ENCODE measurements at places on chromosomes 13 and 19.

GRCh38 chr19:28868836-28869235, 344.1 kb downstream of the UQCRFS1 start:
- DNase-seq, result no peak

DNA sequence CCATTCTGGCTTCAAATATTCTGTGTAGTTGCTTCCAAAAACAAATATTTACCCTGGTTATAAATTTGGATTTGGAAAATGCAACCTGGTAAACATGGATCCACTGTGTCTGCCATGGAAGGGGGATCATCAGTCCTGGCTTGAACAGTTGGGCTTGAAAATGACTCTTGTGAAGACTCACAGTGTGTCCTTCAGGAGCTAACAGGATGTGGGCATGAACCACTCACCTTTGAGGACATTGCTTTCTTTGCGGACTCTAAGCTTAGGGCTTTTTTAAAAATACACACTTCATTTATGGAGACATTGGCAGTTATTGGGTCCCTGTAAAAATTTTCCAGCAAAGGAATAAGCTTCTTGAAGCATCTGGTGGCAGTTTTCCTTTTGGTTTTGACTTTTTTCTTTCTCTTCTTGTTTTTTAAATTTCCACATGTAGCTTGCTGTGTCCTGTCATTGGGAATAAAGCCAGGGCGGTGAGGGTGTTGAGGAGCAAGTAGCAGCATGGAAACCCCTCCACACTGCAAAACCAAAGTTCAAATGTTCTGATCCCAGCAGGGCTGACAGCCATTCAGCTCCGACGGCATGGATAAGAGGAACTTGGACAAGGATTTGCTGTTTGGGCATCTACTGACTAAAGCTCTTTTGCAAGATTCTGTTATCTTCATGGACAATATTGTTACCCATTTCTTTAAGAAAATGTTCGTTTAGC, 39.5 kb upstream of the SERP2 start:
- no peak for DNase-seq

- no peak for DNase-seq
These were observed 668 bp upstream of the ARHGAP45 start for GRCh38 chr19:1066251-1066747.

GRCh38 chr13:45518525-45519245, 53.9 kb downstream of the COG3 start:
- no peak for DNase-seq

DNA sequence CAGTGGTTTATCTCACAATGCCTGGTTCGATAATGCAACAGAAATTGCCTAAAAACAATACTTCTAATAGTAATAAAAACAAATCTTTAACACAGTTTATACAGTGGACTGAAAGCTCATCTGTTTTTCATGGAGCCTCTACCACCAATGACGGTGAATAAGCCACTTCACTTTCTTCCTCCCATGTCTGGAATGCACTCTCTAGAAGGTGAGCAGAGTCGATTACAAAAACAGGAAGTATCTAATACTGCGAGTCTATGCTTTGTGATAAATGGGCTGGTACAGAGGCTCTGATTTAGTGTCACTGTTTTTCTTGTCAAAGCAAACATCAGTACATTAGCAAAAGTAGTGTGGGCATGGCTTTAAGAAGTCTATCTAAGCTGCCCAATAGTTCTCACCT, 1348.6 kb upstream of the SLC10A2 start:
- DNase-seq, result no peak

DNA sequence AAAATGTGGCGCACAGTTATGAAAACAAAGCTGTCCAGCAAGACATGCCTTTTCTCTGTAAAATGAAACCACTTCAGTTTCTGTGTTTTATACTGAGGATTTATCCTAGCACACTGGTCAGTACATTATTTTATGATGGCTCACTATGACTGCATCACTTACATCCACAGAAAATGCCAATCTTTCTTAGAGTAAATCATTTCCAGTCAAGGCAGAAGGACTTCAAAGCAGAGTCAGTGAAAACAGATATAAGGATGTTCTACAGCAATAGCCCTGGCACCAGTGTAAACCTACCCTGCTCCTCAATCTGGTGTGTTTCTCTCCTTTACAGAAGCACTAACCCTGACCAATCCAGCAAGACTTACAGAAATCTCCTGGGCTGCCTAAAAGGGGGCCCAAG, 473.5 kb downstream of the GPC6 start:
- DNase-seq, result no peak

DNA sequence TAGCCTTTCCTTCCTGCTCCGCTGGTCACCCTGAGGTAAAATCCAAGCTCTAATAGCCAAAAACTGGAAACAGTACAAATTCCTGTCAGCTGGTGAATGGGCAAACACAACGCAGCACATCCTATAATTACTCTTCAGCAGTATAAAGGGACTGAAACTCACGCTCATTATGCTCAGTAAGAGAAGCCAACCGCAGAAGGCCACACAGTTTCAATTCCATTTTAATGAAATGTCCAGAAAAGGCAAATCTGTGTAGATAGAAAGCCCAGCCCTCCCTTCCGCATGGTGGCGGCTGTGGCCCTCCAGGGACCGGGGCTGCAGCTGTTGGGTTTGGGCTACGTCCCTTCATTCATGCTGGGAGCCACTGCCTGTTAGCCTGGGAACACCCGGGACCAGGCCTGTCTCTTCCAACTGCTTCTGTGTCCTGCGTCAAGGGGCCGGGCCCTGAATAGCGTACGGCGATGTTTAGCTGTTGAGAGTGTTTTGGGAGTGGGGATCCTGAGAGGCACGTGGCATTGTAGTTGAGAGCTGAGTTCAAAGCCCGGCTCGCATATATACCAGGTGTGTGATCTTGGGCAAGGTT, 23.5 kb downstream of the NKPD1 start:
- no peak for DNase-seq

- DNase-seq, result peak; percentile 91
These were observed 23.1 kb upstream of the ZNF846 start for GRCh38 chr19:9791552-9792205.

GRCh38 chr13:59674616-59675015, 489.1 kb downstream of the DIAPH3 start:
- no peak for DNase-seq

DNA sequence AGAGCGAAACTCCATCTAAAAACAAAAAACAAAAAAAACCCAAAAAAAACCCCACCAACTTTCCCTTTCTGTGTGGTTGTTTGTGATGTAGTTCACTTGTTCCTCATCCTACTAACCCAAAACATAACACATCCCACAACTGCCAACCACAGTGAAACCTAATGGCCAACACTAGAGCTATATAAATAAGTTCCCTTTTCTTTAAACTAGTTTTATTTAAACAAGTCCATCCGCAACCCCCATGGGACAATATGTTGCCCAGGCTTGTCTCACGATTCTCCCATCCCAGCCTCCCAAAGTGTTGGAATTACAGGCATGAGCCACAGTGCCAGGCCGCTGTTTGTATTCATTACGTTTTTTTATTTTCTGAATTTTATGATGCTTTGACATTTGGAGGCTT, 71.2 kb upstream of the ADGRE5 start:
- DNase-seq, result no peak

DNA sequence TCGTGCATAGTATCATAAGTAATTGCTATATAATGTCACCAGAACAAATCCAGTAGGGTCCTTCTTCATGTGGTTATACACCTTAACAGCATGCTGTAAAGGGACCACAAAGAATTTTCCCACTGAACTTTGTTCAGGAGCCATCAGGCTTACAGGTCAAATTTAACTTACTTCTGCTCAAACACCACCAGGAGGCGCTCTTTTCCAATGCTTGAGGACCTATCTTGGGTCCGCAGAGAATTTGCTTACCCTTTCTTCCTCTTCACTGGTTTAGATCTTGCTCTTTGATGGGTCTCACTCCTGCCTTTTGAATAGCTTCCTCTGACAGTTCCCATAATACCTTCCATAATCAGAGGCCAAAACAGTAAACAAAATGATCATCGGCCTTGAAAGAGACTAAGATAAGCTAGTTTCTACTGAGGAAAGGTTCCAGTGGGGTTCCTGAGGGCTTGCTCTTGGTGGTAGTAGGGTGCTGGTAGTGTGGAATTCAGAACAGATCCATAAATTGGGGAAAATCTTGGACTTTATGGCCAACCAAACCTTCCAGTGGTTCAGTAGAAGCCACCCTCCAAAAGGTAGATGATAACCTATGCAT, 37.4 kb downstream of the SCGB2B2 start:
- DNase-seq, result no peak

DNA sequence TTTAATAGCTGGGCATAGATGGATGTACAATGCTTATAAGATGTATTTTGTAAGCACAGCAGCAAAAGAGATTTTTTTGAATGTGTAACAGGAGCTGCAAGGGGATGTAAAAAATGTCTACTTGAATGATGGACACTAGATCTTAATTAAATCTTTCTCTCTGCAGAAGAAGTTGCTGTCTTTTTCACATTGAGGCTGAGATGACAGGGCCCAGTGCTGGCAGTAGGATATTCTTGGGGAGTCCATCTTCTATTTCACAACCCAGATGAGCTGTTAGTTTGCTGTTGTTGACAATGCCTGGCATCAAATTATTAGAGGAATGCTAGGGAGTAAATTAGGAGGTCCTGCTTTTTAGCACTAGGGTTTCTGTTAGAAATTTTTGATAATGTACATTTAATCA, 698.7 kb downstream of the SLITRK5 start:
- no peak for DNase-seq

- DNase-seq, result no peak
These were observed 704.4 kb upstream of the PCDH20 start for GRCh38 chr13:62119739-62120700.

DNA sequence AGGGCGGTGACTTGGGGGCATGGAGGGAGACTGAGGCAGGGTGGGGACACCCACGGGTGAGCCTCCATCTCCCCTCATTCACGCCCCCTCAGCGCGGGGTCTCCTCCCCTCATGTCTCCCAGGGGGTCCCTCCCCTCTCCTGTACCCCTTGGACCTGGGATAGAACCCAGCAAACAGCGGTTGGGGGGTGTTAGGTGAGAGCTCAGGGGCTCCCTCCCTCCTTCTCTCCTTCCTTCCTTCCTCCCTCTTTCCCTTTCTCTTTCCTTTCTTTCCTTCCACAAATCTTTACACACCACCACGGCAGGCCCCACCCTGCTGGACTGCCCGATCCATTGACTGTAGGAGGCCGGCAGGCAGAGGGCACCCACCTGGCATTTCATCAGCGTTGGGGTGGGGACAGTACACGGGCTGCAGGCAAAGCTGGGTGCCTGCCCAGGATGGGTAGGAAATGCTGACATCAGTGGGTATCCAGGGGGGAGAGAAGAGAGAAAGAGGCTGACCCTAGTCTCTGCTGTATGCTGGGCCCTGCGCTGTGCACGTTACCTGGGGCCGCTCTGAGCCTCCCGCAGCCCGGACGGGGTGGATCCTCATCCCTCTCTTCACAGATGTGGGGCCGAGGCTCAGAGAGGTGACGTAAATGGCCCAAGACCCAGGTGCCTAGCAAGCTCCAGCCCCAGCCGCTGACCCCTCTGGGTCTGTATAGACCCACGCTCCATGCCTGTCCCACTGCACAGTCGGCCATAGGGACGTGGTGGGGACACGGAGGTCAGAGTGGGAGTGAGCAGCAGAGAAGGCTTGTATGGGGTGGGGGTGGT, 3.5 kb downstream of the SSC5D start:
- no peak for DNase-seq

GRCh38 chr19:34474233-34474989, 7.1 kb upstream of the WTIP start:
- DNase-seq, result no peak

- no peak for DNase-seq
These were observed 380.0 kb downstream of the KLF12 start for GRCh38 chr13:73754241-73754640.

GRCh38 chr13:35512271-35512920, 35.9 kb upstream of the MAB21L1 start:
- DNase-seq, result no peak

DNA sequence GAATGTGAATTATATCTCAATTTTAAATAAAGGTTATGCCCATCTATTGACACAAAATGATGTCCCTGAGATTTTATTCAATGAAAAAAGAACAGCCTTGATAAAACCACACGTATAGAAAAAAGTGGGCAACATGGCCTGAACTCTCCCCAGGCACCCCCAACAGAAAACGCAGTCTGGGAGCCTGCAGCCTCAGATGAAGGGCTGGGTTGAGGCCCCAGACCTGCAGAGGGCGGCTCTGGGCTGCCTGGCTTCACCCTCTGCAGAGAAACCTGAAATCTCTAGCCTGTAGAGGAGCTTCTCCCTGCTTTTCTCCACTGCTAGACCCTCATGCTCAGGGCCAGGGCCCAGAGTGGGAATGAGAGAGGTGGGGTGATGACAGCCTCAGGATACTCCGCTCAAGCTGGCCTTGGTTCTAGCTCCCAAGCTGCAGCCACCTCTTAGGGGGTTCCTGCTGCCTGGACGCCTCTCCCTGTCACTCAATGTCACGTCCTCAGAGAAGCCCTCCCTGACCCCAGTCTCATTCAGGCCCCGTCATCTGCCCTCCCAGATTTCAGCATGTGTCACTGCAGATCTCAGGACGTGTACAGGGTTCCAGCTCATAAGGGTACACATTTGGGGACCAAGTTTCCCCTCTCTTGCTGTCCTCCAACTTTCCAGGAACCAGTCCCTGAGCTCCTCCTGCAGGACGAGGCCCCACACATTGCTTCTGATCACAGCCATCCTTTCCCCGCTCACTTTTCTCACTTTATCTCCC, 1.8 kb downstream of the MBD3 start:
- DNase-seq, result no peak

DNA sequence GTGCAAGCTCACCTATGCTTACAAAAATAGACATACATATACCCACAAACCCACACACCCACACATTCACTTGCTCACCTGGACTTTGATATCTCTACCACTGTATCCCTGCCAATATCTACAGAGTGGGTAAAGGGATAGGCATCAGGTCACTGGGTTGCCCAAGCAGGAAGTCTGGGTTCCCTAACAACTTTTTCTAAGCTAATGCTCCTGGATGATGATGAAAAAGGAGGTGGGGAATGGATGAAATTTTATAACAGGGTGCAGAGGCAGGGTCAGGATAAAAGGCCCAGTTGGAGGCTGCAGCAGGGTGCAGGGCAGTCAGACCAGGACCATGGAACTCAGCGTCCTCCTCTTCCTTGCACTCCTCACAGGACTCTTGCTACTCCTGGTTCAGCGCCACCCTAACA, at the start of gene CYP2B6:
TSS of gene CYP2B6 (plus strand) at position 311 of the 410 bp plus-strand sequence. CDS start at position 335, 24 bp downstream.
- no peak for DNase-seq

GRCh38 chr19:38389101-38389925, 816 bp downstream of the SPRED3 start:
- no peak for DNase-seq

DNA sequence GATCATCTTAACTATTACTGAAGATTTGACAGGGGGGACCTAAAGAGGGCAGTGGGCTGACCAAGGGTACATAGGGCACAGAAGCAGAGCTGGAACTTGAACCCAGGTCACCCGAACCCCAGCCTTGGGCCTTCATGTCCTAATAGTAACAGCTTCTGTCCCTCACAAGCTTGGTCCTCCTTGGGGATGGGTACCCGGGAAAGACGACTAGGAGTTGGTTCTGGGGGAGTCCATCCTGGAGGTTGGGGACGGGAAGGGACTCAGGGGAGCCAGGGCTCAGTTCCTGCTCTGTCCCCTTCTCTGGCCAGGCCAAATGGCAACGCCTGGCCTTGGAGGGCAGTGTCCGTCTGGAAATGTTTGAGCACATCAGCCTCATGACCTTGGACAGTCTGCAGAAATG, 39.6 kb upstream of the CYP4F8 start:
- no peak for DNase-seq
